Brain microvascular endothelial cell (primary cell): ENCODE measurements at places on chromosomes 2 and 18.
A peak's percentile ranks its signal among the peaks of the same experiment; 100 is the strongest.

GRCh38 chr18:65906621-65907034 is 155.8 kb downstream of the CDH7 start:
- no peak for DNase-seq

GRCh38 chr18:26546170-26546874 is 2.0 kb downstream of the KCTD1 start:
- DNase-seq = no peak

DNA sequence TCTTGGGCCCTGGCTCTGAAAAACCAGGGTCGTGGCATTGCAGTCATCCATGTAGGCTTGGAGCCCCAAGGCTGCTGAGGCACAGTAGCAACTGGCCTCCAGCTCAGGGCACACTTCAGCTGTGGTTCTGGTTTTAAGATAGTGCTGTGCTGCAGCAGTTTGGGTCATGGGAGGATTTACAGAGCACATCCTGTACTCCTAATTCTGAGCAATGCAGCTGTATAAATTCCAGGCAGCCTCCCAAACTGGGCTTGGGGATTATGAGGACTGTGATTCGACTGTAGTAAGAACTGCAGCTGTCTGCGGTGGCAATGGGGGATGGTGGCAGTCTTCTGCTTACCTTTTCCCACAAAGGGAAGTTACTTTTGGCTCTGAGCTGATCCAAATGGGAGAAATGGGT is 536.3 kb upstream of the GCFC2 start:
- DNase-seq = no peak

DNA sequence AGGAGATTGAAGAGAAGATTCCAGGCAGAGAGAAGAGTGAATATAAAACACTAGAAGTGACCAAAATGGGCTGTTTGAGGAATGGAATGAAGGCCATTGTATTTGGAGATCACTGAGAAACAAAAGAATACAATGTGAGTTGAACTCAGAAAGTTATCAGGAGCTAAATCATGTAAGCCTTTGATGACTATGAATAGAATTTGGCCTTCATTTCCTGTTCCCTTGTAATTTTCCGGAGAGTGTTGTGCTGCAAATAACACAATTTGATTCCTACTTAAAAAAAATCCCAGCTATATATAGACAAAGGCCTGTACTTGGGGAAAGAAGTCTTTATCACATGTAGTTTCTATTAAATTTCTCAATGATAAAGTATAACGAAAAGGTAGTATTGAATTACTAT is 33.7 kb upstream of the KYNU start:
- no peak for DNase-seq

DNA sequence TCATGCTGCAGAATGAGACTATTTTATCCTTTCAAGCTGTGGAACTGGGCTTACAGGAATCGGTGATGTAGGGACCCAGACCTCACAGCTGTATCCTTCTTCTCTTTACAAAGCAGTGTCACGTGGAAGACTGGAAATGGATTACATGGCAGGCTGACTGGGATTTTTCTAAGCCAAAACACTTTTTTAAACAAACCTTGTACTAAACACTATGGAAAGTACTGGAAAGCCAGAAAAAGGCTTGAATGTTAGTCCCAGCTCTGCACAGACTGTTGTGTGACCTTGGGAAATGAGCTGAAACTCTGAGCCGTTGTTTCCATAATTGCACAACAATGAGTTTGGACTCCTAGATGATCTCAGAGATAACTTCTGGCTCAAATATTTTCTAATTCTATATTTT is 7.6 kb upstream of the ADAM23 start:
- no peak for DNase-seq

- DNase-seq = no peak
Observed at GRCh38 chr2:38654528-38655381, 11.2 kb upstream of the GALM start.

DNA sequence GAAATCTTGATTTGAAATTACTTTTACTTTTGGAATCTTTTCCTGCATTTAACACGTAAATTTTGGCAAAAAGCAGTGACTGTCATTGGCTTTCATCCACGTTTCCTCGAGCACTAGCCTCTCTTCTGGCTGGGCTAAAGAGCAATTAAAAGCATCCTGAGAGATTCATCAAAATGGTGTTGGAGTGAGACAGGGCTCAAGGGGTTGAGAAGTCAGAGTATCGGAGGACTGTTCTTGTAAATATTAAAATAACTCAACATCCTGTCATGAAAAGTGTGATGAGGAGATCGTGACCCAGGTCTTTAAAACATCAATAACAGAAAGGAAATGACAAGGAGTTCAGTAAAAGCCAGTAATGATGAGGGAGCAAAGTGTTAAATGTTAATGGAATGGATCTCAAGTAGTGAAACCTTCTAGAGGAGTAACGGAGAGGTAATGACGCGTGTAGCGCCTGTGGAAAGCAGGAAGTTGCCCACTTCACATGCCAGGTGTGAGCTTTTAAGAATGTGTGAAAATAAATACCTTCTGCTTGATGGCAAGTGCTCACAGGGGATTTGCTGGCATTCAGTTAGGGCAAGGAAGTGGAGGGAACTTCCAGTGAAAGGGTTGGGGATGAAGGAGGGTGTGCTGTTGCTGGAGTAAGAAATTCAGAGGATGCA is 754.4 kb downstream of the ADCYAP1 start:
- no peak for DNase-seq

GRCh38 chr2:866887-867286 is 83.8 kb upstream of the SNTG2 start:
- DNase-seq = no peak

DNA sequence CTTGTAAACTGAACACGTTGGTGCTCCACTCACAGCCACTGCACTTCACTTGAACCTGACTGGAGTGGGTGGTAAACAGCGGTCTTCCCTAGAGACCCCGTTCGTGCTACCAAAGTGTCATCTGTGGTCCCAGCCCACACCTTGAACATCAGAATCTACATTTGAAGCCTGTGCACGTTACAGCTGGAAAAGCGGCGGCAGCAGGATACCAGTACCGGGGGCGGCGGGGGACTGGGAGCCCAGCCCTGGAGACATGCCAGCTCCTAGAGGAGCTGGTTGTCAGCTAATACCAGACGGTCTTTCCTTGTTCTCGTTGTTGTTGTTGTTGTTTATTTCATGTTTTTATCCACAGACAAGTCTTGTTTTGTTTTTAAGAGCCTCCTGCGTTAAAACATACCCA is 156.7 kb downstream of the WDSUB1 start:
- DNase-seq = no peak

- no peak for DNase-seq
Observed at GRCh38 chr18:54033052-54033451, 191.4 kb downstream of the MBD2 start.

DNA sequence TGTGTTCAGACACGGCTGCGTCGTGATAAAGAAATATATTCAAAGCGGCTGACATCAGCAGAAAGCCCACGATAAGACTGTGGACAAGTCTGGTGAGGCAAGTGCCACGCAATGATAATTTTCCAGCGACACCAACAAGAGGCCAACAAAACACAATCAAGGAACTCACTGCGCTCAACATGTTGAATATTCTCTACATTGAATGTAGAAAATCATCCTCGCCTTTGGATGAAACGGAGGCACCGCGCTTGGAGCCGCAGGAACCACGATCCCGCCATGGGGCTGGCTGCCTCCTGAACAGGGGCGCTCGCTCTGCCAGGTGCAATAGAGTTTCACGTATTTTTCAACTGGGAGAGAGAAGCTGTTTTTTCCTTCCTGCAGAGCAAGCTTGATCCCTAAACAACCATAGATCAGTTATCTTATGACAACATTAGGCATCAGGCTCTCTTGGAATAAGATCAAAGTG is 220.3 kb downstream of the ATAD2B start:
- no peak for DNase-seq

DNA sequence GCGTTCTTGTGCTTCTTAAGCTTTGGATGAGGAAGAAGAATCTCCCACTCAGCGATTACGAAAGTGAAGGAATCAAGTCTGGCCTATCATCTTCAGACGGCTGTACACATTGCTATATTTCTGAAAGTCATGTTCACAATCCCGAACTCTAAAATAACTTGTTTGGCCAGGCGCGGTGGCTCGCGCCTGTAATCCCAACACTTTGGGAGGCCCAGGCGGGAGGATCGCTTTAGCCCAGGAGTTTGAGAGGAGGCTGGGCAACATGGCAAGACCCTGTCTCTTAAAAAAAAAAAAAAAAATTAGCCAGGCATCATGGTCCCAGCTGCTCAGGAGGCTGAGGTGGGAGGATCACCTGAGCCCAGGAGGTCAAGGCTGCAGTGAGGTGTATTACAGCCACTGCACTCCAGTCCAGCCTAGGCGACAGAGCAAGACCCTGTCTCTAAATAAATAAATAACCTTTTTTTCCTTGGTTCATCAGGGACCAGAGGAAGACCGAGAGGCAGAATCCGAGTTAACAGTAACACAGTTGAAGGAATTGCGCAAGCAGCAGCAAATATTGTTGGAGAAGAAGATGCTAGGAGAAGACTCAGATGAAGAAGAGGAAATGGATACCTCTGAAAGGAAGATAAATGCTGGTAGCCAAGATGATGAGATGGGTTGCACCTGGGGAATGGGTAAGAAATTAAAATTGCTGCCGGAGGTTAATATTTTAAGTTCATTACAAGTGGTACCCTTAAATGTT is 1.1 kb downstream of the SLC4A1AP start:
- DNase-seq = no peak

DNA sequence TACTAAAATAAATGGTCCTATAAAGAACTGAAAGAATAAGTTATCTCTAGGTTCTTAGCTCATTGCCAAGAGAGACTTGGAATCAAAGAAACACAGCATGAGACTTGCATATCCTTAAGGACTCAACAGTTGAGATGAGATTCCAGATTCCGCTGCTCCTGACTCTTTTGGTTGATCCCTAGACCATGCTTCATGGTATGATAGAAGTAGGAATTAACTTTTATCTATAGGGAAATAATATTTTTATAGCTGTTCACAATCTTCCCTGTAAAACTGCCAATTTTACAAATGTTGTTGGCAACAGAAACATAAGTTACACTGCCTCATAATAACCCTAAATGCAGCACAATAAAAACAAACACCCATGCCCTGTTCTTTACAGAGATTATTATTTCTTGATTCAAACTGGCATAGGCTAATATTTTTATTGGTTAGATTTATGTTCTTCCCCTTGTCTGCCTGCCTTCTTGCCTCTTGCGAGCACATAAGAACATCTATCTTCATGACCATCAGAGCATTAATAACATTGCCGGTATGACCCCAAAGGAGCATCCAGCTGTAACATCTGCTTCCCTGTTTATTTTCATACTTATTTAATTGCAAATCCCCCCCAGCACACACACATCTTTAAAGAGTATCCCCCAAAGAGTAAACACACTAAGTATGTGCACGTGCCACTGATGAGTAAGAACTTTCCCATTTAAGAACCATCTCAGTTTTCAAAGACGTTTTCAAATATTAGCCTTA is 735.7 kb upstream of the SLC8A1 start:
- no peak for DNase-seq

DNA sequence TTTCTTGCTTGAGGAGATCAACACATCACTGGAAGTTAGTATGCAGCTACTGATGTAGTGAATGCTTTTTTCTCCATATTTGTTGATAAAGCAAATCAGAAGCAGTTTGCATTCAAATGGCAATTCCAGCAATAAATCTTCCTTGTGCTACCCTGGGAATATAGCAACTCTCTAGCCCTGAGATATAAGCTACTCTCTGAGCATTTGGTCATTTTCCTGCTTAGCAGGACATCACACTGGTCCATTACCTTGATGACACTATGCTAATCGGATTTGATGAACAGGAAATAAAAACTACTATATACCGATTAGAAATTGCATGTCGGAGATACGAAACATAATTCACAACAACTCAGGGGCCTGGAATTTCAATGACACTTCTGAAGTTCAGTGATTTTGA is 152.7 kb downstream of the CBLN2 start:
- DNase-seq = no peak

DNA sequence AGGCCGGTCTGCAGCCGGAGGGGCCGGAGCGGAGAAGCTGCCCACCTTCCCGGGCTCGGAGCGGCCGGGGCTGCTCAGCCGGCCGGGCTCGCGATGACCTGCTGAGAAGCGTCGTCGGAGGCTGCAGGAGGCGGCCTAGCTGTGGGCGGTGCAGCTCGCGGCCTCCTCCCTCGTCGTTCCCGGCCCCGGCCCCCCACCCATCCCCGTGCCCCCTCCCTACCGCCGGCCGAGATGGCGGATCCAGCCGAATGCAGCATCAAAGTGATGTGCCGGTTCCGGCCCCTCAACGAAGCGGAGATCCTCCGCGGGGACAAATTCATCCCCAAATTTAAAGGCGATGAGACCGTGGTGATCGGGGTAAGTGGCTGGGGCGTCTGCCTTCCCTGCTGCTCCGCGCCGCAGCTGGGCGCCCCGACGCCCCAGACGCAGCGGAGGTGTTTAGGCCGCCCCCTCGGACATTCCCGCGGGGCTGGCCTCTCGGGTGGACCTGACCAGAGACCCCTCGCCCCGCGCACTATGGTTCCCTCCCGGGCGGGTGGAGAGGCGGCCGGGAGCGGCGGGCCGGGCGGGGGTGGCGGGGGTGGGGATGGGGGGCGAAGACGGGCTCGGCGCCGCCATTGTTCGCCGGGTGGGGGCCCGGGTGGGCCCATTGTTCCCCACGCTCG is 492 bp downstream of the KIF5C start:
- DNase-seq = no peak

GRCh38 chr2:207624185-207625013 is 795 bp downstream of the METTL21A start:
- peak; percentile 67 for DNase-seq

DNA sequence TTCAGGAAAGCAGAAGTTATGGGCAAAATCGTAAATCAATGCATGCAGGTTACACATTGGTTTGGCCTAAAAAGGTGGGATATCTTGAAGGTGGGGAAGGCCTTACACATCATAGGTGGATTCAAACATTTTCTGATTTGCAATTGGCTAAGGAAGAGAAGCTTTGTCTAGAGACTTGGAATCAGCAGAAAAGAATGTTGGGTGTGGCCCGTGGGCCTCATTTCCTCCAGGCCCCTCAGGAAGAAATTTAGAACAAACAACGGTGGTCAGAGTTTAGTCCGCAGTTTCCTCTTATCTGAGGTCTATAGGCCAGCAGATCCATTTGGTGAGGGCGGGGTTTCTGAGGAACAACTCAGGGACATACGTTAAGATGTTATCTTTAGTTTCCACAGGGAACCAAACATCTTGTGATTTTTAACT is 50.9 kb upstream of the AFF3 start:
- no peak for DNase-seq

GRCh38 chr2:134407154-134407890 is 153.4 kb downstream of the MGAT5 start:
- no peak for DNase-seq

DNA sequence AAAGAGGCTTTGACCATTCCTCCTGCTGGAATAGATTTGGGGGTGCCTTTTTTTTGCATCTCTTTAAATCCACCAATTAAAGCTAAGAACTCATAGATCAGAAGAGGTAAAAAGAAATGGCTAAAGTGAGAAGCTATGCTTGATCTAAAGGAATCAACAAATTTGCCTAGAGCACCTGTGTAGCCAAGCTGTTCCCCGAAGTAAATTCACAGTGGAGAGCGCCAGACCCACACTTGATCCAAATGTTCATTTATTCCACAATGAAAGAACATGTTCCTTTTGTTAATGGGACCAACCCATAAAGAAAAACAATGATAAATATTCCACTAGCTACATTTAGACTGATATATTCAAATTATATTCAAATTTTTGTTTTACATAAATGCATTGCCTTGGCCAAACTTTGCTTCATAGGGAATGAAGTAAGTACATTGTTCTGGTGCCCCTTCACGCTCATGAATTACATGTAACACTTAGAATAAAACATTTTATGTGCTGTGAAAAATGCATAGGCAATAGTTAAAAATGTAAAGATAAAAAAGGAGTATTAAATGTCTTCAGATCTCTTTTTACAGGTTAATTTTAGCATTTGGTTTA is 167.4 kb downstream of the PKP4 start:
- DNase-seq = no peak

- DNase-seq = no peak
Observed at GRCh38 chr2:161552015-161552414, 72.2 kb upstream of the SLC4A10 start.

- DNase-seq = no peak
Observed at GRCh38 chr2:31129375-31130171, 8.7 kb downstream of the GALNT14 start.
